ENCODE measurements at places on chromosomes 2 and 18.

DNA sequence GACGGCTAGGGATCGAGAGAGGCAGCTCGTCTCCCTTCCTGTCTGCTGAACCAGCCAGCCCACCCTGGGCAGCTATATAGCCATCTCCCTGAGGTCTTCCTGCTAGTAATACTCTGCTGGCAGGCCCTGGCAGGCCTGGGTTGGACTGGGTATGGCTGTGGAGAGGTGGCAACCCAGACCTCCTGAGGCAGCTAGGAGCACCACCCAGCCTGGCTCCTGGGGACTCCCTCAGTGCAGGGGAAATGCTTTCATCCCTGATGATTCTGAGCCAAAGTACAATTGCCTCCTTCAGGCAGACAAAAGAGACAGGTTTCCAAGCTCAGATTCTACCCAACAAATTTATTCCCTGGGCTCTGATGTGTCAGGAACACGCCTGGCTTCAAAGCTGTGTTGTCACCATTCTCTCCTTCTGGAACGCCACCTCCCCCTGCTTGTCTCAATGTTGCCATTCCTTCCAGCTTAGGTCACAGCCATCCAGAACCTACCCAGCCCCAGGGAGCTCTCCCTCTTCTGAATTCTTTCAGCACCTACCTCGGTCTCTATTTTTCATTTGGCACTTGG, 4.7 kb upstream of the DNAJB2 start:
- DNase-seq, result no peak

- no peak for DNase-seq
These were observed 60.6 kb downstream of the CAB39 start for GRCh38 chr2:230773039-230773773.

- no peak for DNase-seq
These were observed 11.9 kb upstream of the MLPH start for GRCh38 chr2:237474931-237475703.

DNA sequence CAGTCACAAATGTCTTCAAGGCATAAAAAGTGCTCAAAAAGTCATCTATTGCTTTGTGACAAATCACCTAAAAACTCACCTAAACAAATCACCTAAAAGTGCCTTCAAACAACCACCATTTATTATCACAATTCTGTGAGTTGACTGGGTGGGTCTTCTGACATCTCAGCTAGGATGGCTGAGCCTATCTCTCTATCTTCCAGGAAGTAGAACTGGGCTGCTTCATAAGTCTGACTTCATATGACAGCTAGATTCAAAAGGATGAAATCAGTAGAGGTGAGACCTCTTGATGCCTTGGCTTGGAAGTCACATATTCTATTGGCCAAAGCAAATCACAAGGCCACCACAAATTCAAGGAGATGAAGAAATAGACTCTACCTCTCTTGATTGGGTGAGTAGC, 199.2 kb upstream of the SLC39A10 start:
- DNase-seq, result no peak

DNA sequence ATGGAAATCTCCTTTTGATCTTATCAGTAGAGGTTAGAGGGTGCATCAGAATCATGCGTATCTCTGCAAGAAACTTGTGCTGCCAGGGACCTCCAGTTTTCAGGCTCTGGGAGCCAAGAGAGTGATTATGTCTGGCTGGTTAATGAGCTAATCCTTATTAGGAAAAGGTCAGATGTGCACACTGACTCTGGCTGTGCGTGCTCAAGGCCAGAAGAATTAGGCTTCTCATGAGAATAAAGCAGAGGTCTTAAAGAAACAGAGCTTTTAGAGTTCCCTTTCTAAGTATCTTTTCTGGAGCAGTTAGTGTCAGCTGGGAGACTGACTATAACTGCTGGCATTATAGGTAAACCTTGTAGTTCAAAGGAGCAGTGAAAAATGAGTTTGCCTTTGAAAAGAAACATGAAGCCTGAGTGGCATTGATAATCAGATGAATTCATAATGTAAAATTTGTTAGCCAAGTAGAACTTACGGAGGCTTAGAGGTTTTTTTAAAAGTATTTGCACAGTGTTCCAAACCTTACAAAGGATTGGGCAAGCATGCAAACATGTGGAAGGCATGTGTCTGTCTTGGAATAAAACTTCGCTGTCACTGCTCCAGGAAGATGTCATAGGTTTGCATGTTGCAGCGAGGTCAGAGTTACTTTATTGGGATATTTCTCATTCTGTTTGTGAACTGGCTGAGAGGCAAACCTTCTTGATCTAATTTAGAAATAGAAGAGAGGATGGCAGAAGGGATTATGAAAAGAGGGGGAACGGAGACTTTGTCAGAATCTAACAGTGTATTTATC, 151.7 kb downstream of the ARHGAP28 start:
- no peak for DNase-seq

GRCh38 chr2:43129676-43130547, 96.5 kb downstream of the ZFP36L2 start:
- DNase-seq, result no peak

- no peak for DNase-seq
These were observed 184.1 kb downstream of the HDAC4 start for GRCh38 chr2:239216614-239217273.

DNA sequence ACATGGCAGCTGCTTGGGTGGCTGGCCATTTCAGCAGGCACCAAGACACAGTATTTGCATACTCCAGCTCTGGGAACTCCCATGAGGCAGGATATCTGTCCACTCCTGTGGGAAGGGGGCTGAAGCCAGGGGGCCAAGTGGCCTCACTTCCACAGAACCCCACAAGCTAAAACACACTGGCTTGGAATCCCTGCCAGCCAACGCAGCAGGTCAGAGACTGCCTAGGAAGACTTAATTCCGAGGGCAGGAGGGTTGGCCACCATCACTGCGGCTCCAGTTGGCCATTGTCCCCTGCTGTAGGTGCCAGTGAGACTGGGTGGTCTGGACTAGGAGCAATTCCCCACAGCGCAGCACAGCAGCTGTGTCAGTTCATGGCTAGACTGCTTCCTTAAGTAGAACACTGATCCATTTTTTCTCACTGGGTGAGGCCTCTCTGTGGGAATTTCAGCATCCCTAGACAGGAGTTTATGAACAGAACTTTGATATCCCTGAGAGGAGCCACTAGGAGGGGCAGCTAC, 52.0 kb downstream of the SPAG16 start:
- no peak for DNase-seq

GRCh38 chr18:55152801-55153200, 193.5 kb upstream of the CCDC68 start:
- DNase-seq, result no peak

- DNase-seq, result no peak
These were observed 81.9 kb upstream of the ZNF397 start for GRCh38 chr18:35158728-35159450.

DNA sequence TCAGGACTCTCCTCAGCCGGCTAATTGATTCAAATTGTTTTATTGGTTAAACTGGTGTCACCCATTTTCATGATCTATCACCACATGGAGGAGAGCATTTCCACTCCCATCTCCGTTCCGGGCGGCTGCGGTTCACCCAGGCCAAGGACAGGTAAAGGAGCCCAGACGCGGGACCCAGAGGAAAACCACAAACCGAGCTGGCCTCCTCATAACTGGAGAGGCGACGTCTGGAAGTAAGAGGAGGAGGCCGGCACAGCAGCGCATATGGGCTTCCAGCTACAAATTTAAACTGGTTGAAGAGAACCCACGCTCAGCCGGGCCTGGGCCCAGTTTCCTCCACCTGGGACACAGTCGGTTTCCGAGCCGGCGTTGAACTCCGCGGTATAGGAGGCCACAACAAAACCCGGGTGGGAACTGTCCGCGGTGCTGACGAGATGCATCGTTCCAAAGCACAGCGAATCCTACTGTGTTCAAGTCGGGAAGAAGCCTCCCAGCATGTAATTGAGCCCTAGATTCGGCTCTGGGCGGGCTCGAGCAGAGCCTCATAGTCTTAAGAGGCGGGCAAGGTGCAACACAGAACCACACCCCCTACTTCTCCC, 3.0 kb upstream of the SKOR2 start:
- DNase-seq, result no peak

DNA sequence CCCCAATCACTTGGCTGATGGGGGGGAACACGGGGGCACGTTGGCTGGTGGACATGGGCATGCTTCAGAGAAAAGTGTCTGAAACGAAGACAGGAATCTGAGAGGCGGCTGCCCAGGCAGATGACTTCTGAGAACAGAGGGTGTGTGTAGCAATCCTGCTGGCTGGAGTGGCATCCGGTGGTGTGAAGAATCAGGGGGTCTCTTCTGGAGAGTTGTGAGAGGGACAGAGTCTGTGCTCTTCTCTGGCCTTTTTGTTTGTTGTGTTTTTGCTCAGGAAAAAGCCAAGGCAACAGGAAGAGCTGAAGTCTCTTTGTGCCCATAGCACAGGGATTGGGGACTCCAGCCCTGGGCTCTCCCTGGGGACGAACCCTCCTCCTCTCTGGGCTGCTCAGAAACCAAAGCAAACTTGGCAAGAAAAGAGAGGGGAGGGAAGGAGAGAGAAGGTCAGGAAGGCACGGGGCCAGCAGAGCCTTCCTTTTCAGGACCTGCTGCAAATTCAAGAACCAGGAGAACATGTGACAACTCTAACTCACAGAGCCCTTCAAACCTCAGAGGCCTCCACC, 97.0 kb upstream of the SMAD2 start:
- no peak for DNase-seq

- no peak for DNase-seq
These were observed 42.3 kb downstream of the NOL10 start for GRCh38 chr2:10647441-10647840.

DNA sequence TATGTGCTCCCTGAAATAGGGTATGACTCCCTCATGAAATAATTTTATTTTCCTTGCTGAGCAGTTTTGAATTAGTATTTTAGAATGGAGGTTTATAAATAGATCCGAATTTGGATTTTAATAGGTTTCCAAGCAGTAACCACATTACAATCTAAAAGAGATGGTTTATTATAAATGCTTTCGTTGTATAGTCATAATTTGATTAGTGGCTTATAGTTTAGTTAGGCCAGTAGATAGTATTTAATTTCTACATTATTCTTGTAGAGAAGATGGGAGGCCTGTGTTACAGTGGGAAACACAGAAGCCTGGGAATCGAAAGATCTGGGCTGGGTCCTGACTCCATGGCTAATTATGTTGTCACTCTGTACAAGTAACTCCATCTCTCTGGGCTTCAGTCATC, 6.7 kb downstream of the CAB39 start:
- no peak for DNase-seq

DNA sequence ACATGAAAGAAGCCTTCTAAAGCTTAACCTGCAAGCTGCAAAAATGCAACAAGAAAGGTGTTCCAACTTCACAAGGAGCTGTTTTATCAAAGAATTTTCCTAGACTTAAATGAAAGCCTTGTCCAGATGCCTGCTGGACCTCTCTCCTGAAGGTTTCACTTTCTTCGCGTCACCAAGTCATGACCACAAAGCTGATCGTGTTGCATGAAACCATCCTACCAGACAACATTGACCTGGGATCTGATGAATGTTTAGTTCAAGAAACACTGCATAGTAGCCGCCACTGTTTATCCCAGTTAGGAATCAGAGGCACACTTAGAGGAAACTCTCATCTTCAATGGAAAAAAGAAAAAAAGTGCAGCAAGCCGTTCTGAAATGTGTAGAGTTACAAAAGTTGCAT, 26.9 kb downstream of the PAX3 start:
- DNase-seq, result no peak

DNA sequence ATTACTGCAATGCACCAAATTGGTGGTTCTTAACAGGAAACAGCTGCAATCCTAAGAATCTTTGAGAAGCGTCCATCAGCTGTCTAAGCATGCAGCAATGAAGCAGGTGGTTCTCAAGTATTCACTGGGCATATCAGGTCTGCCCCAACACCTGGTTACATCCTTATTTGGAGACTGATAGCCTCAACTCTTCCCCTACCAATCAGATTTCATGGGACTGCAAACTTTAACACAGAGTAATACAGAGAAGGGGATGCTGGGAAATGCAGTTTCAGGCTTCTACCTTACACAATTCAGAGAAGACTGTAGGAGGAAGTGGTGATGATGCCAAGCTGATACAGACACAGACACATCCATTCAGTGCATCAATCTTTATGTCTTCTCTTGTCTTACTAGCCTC, 240.5 kb downstream of the BCL2 start:
- DNase-seq, result no peak

DNA sequence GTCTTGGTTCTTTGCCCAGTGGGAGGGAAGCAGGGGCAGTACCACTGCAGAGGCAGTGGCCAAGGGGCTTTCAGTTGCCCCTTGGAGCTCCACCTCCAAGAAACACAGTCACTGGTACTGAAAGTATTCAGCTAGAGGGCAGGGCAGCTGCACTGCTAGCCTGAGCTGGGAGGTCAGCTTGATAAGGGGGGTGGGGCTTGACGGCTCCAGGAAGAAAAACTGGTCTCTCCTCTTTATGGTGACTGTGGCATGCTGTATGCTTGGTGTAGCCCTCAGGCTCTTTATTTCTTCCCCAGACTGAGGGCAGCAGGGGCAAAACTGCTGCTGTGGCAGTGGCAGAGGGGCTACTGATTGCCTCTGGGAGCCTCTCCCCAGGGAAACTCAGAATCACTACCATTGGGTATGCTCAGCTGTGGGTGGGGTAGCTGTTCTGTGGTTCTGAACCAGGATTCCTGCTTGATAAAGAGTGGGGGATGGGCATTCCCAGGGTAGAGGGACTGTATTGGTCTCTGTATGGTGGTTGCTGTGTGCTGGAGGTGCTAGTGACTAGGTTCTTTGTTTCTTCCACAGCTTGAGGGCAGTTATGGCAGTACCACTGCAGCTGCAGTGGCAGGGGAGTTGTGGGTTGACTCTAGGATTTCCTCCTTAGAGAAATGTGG, 134.6 kb upstream of the SCN7A start:
- DNase-seq, result no peak

DNA sequence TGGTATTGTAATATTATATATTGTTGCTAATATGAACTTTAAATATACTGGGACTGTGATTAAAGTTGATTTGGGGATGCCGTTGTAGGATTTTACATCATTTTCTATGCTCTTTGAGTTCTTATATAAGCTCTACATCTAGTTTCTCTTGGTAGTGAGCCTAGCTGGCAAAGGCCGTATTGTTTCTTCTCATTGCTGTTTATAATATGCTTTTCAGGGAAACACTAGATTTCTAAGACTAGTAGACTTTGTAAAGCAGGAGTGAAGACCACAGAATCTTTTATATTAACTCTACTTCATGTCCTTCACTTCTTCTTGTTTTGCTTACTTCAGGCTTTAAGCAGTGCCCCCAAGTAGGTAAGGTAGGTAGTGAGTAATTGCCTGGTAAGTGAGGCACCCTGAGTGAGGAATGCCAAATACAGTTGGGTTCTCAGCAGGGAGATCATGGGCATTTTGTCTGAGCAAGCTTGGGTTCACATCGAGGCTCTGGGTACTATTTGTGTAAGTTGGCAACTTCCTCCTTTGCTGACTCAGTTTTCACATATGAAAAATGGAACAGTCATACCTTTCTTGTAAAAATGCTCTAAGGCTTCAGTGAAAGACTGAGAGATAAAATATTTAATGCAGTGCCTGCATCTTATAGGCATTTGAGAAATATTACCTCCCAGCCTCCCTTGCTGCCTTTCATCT, 96.4 kb downstream of the RNF144A start:
- DNase-seq, result no peak

DNA sequence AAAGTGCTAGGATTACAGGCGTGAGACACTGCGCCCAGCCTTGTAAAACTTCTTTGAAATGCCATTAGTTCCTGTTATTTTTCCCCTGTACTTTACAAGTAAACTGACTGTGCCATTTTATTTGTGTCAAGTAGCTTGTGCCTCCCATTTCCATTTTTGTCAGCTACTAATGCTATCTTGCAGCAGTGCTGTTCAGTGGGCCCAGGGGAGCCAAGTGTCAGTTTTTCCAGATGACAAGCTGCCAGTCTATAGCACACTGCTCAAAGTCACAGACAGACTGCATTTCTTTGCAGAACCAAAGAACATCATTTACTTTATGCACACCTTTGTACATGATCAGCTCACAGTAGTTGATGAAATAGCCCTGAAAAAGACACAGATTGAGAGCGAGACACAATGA, 901.3 kb upstream of the CDH2 start:
- no peak for DNase-seq

Measured in NCI-H187 treated with DMSO at 0.1 percent for 48 hours (cell line).